Epithelial cell of proximal tubule (primary cell): ENCODE measurements at places on chromosomes 7 and 10. TPM values are rescaled to one million over a fixed set of nuclear protein-coding genes. Genes with fewer than 3 reads are reported as not detected.

GNAT3 gene
- total RNA-seq, result not detected in 2 replicates

TMEM270 gene
- not detected in 2 replicates for total RNA-seq

SH2D4B gene
- not detected in 2 replicates for total RNA-seq

ACSL5 gene
- total RNA-seq, result 3.1 and 3.3 TPM in 2 replicates

CPN1 gene
- total RNA-seq, result not detected in 2 replicates

CCL26 gene
- not detected in 2 replicates for total RNA-seq

GPR85 gene
- 0.22 TPM in 1 of 2 replicates, not detected in the other for total RNA-seq

HOXA3 gene
- 14.4 and 33.2 TPM in 2 replicates for total RNA-seq
